Type B pancreatic cell (in vitro differentiated cells): ENCODE measurements at places on chromosomes 1 and 21.

DNA sequence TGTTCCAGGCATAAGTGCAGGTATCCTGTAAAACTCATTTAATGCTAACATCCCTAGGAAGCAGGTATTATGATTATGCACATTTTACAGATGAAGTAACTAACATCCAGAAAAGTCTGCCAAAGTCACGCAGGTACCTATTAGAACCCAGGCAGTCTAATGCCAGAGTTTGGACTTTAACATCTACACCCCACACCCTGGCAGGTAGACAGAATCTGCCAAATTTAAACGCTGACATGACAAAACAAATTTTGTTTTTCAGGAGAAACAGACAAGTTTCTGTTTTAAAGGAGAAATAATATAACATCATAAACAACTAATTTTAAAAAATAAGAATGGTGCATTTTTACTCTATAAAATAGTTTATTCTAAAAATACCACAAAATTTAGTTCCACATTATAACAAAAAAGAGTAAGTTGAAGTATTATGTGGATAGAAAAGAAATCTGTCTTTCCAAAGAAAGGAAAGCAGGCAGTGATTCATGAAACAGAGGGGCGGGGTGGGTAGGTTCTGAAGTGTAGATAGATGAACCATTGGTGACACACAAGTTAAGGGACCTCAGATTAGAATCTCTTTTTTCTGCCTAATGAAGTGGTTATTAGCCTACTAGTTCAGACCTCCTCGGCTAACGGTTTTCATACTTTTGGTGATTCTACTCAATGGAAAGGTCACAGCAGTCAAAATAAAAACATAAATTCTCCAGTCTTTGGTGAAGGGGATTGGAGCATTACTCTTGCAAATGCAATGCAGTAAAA lies 1.7 kb downstream of the ASPM start:
- no peaks in the 10 kb centered on the region for H3K27me3 ChIP-seq
- no peak for DNase-seq
- H3K4me1 ChIP-seq: peaks cover 23% of the 10 kb centered on the region

DNA sequence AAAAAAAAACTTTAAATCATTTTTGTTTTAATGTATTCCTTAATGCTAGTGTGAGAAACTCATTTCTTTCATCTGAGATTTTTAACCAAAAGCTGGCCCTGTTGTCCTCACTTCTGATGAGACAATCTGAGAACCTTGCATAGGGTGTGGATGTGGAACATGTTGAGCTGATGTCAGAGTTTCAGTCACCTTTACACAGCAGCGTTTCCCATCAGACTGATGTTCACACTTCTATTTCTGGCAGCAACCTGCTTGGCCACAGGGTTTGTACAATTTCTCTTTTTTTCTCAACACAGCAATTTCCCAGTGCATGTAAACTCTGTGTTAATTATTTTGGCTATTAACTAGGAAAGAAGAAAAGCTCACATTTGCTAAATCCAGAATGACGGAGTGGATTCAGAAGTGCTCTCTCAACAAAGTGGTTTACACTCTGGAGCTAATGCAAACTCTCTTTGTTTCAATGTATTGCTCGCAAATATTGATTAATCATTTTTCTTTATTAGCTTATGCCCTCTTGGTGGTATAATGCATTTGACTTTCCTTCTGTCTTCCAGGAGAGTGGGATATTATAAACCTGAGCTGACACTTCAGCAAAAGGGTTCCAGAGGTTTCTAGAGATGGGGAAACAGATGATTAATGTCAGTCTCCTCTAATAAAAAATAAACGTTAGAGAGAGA lies 70.5 kb upstream of the HSPA13 start:
- H3K27ac ChIP-seq: no peak overlapping the region
- no peak for DNase-seq
- H3K4me3 ChIP-seq: no peak overlapping the region
- H3K27me3 ChIP-seq: no peaks in the 10 kb centered on the region

DNA sequence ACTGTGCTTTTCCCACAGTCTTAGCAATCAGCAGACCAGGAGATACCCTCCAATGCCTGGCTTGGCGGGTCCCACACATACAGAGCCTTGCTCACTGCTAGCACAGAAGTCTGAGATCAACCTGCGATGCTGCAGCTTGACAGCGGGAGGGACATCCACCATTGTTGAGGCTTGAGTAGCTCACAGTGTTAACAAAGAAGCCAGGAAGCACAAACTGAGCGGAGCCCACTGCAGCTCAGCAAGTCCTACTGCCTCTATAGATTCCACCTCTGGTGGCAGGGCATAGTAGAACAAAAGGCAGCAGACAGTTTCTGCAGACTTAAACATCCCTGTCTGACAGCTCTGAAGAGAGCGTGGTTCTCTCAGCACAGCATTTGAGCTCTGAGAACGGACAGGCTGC lies 33.4 kb downstream of the MNDA start:
- no peak overlapping the region for H3K27ac ChIP-seq
- H3K4me3 ChIP-seq: no peak overlapping the region
- no peak for DNase-seq
- H3K36me3 ChIP-seq: no peaks in the 10 kb centered on the region

- H3K4me3 ChIP-seq: no peak overlapping the region
- H3K4me1 ChIP-seq: no peaks in the 10 kb centered on the region
- H3K27me3 ChIP-seq: peaks cover 42% of the 10 kb centered on the region
- peaks cover 19% of the 10 kb centered on the region for H3K36me3 ChIP-seq
These were observed 4.9 kb upstream of the PODN start for GRCh38 chr1:53057127-53057526.

- peaks cover 8% of the 10 kb centered on the region for H3K27me3 ChIP-seq
- DNase-seq: no peak
- H3K4me1 ChIP-seq: peaks cover 27% of the 10 kb centered on the region
- H3K27ac ChIP-seq: no peak overlapping the region
- no peak overlapping the region for H3K4me3 ChIP-seq
- no peaks in the 10 kb centered on the region for H3K36me3 ChIP-seq
These were observed 564.7 kb downstream of the PTPRU start for GRCh38 chr1:29801003-29801402.

DNA sequence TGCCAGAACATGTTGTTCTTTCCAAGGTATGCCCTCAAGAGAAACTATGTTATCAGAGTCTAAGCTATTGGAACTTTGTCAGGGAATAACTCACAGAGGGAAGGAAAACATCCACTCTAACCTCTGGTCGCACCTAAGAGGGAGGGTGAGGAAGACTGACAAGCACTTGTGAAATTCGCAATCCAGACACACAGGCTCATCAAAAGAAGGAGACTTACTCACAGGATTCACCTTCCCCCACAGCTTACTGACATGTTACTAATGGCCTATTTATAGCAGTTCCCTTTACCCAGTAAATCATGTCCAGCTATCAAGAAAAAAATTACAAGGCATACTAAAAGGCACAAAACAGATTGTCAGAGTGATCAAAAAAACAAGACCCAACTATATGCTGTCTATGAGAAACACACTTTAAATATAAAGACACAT lies 36.9 kb downstream of the WDR64 start:
- DNase-seq: no peak
- no peak overlapping the region for H3K4me3 ChIP-seq

GRCh38 chr1:160520582-160520981 lies 2.5 kb downstream of the SLAMF6 start:
- no peak overlapping the region for H3K27ac ChIP-seq
- no peaks in the 10 kb centered on the region for H3K4me1 ChIP-seq
- no peaks in the 10 kb centered on the region for H3K36me3 ChIP-seq
- H3K27me3 ChIP-seq: no peaks in the 10 kb centered on the region

- H3K27me3 ChIP-seq: no peaks in the 10 kb centered on the region
- no peak overlapping the region for H3K27ac ChIP-seq
- H3K4me3 ChIP-seq: no peak overlapping the region
- DNase-seq: no peak
- H3K36me3 ChIP-seq: no peaks in the 10 kb centered on the region
These were observed 163.8 kb downstream of the CHRM3 start for GRCh38 chr1:239550178-239550577.

- H3K27ac ChIP-seq: peak overlapping the region; percentile 52
- no peak overlapping the region for H3K4me3 ChIP-seq
- peaks cover 12% of the 10 kb centered on the region for H3K36me3 ChIP-seq
- no peak for DNase-seq
These were observed 14.3 kb upstream of the LSM10 start for GRCh38 chr1:36411674-36412648.

- no peak overlapping the region for H3K27ac ChIP-seq
- no peaks in the 10 kb centered on the region for H3K27me3 ChIP-seq
- peaks cover 76% of the 10 kb centered on the region for H3K36me3 ChIP-seq
- no peaks in the 10 kb centered on the region for H3K4me1 ChIP-seq
These were observed 21.1 kb downstream of the SLC25A24 start for GRCh38 chr1:108179018-108179417.

DNA sequence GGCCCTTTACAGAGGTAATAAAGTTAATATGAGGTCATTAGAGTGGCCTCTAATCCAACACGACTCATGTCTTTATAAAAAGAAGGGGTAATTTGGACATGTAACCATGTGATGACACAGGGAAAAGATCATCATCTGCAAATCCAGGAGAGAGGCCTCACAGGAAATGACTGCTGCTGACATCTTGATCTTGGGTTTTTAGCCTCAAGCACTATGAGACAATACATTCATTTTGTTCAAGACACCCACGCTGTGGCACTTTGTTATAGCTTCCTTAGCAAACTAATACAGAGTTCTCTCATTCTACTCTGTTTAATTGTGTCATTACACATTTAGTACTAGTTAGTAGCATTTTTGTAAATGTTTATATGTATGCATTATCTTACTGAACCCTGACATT lies 64.0 kb upstream of the RUNX1 start:
- no peak overlapping the region for H3K4me3 ChIP-seq
- no peaks in the 10 kb centered on the region for H3K4me1 ChIP-seq
- no peaks in the 10 kb centered on the region for H3K27me3 ChIP-seq
- H3K27ac ChIP-seq: no peak overlapping the region
- DNase-seq: no peak

GRCh38 chr1:227898502-227899140 lies 49.1 kb downstream of the WNT9A start:
- no peaks in the 10 kb centered on the region for H3K36me3 ChIP-seq
- H3K27ac ChIP-seq: no peak overlapping the region
- peaks cover 12% of the 10 kb centered on the region for H3K4me1 ChIP-seq

DNA sequence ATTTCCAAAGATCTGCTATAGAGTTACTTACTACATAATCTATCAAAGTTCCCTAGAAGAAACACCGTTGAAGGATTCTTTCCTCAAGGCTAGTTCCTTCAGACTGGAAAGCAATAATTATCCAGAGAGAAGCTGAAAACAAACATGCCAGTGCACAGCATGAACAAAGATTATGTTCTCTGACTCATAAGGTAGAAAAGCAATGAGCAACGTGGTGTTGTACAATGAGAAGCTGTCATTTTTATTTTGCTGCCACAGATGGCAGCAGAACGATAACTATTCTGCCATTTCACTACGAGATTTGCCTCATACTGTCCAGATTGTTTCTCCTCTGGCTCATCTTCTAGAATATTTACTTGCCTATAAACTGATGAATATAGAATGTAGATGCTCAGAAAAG lies 10.7 kb downstream of the EXTL2 start:
- H3K4me1 ChIP-seq: peaks cover 19% of the 10 kb centered on the region
- no peaks in the 10 kb centered on the region for H3K27me3 ChIP-seq
- no peak for DNase-seq
- H3K27ac ChIP-seq: no peak overlapping the region

- no peak overlapping the region for H3K27ac ChIP-seq
- H3K4me1 ChIP-seq: no peaks in the 10 kb centered on the region
- no peaks in the 10 kb centered on the region for H3K36me3 ChIP-seq
- H3K4me3 ChIP-seq: no peak overlapping the region
- DNase-seq: no peak
These were observed 82.2 kb downstream of the FBXO2 start for GRCh38 chr1:11571906-11572616.

GRCh38 chr1:53737648-53738204 lies 1.2 kb downstream of the GLIS1 start:
- peaks cover 36% of the 10 kb centered on the region for H3K4me1 ChIP-seq
- H3K36me3 ChIP-seq: peaks cover under 1% of the 10 kb centered on the region
- H3K4me3 ChIP-seq: peak overlapping the region; percentile 78
- H3K27ac ChIP-seq: no peak overlapping the region

- H3K4me3 ChIP-seq: no peak overlapping the region
- H3K27me3 ChIP-seq: no peaks in the 10 kb centered on the region
- DNase-seq: no peak
These were observed 171.8 kb downstream of the FCRL5 start for GRCh38 chr1:157380523-157380922.

DNA sequence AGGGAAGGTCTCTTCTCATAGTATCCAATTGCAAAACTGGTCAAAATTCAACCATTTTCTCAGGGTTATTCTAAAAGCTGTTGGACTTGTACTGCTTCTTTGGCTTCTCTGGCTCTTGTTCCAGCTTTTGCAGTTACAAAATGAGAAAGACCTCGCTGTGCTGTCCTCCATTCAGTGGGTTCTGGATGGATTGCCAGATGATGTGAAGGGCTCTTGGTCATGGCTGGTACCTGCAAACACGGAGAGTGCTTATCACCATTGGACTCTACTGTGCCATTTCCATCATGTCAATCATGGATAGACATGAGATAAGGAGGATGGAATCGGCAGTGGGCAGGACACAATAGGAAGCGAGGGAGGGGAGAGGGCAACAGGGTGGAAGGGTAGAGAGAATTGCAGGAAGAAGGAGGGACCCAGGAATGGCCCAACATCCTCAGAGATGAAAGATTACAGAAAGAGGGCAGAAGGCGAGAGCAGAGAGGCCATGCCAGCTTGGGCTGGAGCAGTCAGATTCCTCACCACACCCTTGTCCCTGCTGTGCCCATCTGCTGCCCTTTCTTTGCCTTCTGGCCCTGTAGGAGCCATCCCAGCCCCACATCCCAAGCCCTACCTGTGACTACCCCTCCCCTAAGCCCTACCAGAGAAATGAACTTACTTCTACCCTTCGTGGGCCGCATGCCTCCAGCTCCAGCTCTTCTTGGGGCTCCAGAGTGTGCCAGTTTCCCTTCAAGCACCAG lies 70.3 kb downstream of the HIVEP3 start:
- peaks cover 4% of the 10 kb centered on the region for H3K4me1 ChIP-seq
- no peak overlapping the region for H3K27ac ChIP-seq
- peaks cover 11% of the 10 kb centered on the region for H3K27me3 ChIP-seq
- DNase-seq: no peak
- H3K4me3 ChIP-seq: no peak overlapping the region

- no peak for DNase-seq
- no peak overlapping the region for H3K4me3 ChIP-seq
- H3K4me1 ChIP-seq: no peaks in the 10 kb centered on the region
- H3K36me3 ChIP-seq: peaks cover 10% of the 10 kb centered on the region
- no peak overlapping the region for H3K27ac ChIP-seq
- H3K27me3 ChIP-seq: peaks cover 3% of the 10 kb centered on the region
These were observed 210.3 kb downstream of the TPR start for GRCh38 chr1:186164773-186165172.

GRCh38 chr1:6688757-6689156 lies 12.9 kb downstream of the DNAJC11 start:
- H3K27ac ChIP-seq: no peak overlapping the region
- H3K4me1 ChIP-seq: peaks cover 6% of the 10 kb centered on the region
- peaks cover 3% of the 10 kb centered on the region for H3K36me3 ChIP-seq
- no peak overlapping the region for H3K4me3 ChIP-seq
- DNase-seq: no peak
